ENCODE measurements at places on chromosomes 11 and 22.

- no peak for DNase-seq
Measured at GRCh38 chr11:8913961-8914660, 3.1 kb downstream of the AKIP1 start.

- DNase-seq = no peak
Measured at GRCh38 chr22:38870791-38871359, 1.1 kb downstream of the CBX6 start.

- DNase-seq = no peak
Measured at GRCh38 chr11:130606178-130606577, 157.7 kb downstream of the ADAMTS15 start.

DNA sequence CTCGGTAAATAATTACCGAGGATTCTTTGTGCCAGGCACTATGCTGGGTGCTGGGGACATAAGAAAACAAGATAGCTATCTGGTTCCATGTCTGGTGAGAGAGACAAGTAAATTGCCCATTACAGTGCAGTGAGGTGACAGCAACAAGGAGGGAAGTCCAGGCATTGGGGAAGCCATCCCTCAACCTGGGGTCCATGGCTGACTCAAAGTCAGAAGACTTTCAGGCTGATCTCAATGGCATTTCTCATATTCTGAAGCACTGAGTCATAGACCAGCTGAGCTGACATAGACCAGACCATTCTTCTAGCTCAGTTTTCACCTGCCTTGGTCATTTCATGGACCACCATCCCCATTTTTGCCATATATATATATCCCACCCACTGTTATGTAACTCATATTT is 158.8 kb downstream of the TTC17 start:
- DNase-seq = no peak

GRCh38 chr22:34842630-34843029 is 223.3 kb upstream of the ISX start:
- no peak for DNase-seq

DNA sequence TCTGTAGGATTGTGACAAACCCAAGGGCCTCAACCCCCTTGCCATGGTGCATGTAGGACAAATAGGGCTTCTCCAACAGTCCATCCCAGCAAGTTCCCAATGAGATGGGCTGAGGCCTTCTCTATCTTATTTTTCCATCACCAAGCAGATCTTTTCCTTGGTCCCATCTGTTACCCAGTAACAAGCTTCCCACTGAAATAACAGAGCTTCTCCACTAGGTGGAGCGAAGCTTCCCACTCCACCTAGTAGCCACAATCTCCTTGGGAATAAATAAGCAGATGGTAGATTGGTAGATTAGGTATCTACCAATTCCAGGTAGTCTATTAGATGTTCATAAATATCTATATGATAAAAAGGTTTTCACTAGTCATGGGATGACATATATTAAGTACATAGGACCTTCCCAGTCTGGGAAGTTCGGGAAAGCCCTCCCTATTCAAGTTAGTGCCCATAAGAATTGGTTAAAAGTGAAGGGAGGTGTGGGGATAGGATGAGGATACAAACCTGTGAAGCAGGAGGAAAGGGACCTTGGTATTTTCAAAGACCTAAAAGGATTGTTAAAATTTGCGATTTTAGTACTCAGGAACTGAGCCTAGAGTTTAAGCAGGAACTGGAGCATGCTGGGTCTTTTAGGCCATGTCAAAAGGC is 5.9 kb upstream of the OR52L1 start:
- DNase-seq = no peak

Measured in T-cell (primary cell).